ENCODE measurements at places on chromosomes 5 and 9.

DNA sequence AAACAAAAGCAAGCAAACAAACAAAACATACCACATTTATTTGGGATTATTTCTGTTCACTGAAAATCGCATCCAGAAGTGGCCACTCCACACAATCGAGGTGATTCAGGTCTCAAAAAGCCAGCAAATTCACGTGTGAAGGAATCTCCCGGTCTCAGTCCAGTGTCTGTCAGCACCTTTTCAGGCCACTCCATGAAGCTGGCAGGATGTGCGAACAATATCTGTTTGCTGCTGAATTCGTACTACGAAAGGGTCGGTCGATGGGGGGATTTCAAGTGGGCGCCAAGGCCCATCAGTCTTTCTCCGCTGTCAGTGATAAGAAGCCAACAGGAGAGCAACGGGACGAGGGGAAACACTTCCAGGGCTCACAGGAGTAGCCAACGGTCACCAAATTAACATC lies 505.1 kb downstream of the IRX1 start:
- DNase-seq = no peak

GRCh38 chr5:2113348-2114131 lies 230.8 kb upstream of the IRX4 start:
- no peak for DNase-seq

DNA sequence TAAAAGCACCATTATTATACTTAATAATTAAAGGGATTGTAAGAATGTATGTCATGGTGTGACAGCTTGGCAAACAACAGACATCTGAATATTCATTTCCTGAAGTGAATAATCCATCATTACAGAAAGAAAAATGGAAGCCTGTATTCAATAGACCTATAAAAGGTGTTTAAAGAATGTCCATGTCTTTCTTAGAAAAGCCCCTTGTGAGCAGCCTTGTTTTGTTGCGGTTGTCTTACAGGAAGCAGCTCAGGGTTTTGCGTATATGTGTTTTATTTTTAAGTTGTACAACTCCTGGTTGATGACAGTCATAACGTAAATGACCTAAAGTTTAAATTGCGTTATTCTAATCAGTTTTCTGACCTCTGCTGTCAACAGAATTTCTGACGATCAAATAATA lies 53.8 kb downstream of the CAST start:
- DNase-seq = no peak

DNA sequence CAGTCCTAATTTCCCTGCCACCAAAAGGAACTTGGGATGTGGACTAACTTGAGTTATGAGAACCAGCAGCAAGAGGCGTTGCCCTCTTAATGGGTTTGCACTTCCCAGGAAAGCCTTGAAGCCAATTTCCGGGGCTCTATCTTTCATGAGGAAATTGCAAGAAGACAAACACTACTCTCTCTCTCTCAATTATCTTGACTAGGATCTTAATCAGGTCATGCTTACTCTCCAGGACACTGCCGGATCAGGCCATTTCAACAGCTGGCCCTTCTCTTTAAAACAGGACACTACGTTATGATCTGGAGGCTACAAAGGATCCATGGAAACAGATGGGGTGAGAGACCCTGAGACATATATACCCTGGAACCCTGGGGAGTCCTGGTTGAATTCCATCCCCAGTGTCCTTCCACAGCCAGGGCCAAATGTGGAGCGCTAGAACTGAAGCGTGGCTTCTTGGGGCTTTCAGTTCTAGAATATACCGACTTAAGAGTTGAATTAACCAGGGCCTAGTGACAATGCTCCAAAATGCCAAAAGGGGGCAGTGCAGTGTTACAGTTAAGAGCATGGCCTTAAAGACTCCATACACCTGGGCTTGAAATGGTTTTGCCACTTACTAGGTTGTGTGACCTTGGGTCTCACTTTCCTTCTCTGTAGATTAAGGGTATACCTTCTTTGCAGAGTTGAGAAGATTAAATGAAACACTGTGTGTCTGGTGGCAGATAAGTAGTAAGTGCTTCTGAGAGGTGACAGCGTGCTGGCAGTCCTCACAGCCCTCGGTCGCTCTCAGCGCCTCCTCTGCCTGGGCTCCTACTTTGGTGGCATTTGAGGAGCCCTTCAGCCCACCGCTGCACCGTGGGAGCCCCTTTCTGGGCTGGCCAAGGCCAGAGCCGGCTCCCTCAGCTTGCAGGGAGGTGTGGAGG lies 21.1 kb downstream of the FAM219A start:
- peak; percentile 50 for DNase-seq

DNA sequence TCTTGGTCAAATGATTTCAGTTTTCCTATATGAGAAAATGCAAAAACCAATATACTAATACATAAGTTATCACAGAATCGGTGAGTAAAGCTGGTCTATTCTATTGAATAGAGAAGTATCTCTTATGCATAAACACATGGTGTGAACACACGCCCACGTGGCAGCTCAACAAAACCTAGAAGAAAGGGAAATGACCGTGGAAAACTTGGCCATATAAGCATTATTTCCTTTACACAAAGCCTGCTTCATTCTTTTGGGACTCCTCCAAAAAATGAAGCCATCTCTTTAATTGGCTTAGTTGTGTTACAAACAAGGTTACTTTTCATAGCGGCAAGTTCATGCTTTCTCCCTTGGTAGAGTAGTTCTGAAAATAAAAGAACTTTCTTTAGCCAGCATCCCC lies 183.2 kb downstream of the TMEM161B start:
- no peak for DNase-seq

DNA sequence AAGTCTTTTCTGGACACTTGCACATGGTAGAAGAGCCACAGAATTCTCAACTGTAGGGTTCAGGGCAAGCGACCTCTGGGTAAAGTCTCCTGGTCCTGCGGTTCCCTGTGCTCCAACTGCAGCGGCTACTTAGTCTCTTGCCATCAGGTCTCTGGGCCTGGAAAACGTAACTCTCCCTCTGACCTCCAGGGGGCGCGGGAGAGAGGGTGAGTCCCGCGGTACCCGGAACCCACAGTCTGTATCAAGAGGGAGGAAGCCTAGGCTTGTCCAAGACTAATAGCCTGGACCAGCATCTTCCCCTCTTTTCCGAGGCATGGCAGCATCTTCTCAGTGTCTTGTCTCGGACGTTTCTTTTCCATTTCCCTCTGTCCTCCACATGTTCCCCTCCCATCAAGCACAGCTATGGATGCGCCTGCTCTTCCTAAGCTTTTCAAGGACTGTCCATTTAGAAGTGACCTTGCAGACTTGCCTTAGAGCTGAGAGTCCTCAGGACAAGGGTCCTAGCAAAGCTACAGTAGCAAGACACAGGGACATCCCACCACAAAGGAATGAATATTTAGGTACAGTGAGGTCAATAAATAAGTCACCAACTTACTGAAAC lies 59.3 kb downstream of the FSTL4 start:
- peak; percentile 33 for DNase-seq

DNA sequence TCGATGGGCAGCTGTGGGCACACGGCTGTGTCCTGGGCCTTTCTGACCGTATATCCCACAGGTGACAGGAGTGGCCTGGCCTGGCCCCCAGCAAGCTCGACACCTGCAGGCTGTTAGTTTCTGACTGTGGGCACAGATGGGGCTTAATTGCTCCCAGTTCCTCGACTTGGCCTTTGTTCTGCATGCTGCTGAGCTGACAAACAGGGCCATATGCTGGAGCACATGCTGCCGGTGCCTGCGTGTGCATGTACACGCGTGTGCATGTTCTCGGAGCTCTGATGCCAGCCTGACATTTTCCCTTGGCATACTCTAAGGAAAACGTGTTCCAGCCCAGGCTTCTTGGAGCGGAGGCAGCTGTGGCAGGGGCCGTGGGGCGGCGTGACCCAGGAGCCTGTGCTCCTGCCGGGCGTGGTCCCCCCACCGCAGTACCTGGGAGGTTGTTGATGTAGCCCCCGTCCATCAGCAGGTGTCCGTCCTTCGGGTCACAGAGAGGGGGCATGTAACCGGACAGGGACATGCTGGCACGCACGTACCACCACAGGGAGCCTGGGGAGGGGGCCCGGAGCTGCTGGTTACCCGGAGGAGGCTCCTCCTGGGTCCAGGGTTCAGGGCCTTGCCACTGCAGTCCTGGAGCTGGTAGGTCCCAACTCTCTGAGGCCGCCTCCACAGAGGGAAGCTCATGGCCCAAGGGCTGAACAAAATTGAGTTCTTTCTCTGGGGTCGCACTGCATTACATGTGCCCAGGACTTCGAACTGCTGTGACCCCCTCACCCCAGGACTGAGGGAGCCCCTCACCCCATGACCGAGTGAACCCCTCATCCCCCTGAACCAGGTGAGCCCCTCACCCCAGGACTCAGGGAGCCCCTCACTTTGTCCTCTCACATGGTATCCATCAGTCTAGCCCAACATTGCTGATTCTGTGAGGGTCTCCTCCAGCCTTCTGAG lies 4.1 kb upstream of the NSMF start:
- no peak for DNase-seq

DNA sequence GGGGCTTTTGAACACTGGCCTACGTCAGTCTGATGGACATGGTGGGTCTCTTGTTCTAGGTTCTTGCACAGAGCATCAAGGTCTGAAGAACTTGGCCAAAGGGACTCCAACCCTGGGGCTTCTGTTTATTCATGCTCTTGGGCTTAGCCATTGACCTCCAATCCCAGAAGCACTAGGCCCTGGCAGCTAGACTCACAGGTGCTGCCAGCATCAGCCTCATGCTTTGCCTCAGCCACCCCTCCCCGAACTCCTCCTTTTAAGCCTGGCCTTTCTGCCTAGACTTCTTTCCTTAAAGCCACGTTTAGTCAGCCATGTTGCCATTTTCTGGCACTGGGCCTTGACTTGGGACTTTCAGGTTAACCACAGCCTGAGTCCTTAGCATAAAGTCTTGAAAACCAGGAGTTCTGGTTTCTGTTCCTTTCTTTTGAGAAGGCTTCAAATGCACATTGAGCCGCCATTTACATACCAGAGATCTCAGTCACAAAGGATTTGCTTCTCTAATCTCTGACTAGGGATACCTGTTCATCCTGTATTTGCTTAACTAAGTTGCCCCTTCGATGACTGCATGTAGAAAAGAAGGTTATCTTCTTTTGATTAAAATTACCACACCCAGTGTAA lies 54.7 kb downstream of the ANGPTL2 start:
- DNase-seq = no peak

GRCh38 chr5:172528440-172528839 lies 74.1 kb upstream of the SH3PXD2B start:
- no peak for DNase-seq

DNA sequence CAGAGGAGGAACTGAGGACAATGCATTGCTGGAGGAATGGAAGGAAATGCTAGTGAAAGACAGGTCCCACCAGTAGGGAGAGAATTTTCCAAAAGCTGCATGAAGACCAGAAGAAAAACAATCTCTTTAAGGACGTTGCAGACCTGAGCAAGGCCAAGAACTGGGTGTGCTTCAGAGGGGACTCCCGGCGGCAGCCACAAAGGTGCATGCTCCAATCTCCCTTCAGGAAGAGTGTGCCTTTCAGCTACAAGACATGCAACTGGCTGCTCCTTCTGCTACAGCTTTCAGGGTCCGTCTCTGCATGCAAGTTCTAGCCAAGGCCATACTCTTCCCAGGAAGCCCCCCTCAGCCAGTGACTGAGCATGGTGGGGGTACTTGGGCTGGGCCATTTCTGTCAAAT lies 62.9 kb downstream of the SFXN1 start:
- DNase-seq = no peak

DNA sequence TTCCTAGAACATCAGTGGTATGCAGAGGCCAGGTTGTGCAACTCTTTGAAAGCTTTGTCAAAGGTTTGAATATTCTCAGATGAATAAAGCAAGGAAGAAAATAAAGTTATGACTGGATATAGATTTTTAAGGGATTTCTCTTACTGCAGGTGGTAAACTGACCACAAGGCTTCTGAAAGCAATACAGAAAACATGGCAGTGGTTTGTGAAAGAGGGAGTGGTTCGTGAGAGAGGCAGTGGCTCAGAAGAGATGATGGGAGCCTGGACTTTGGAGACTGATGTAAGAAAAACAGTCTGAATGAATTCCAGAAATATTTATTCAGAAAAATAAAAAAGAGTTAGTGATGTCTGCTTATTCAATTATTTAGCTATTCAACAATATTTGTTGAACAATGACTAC lies 380.4 kb upstream of the CTNND2 start:
- DNase-seq = no peak

DNA sequence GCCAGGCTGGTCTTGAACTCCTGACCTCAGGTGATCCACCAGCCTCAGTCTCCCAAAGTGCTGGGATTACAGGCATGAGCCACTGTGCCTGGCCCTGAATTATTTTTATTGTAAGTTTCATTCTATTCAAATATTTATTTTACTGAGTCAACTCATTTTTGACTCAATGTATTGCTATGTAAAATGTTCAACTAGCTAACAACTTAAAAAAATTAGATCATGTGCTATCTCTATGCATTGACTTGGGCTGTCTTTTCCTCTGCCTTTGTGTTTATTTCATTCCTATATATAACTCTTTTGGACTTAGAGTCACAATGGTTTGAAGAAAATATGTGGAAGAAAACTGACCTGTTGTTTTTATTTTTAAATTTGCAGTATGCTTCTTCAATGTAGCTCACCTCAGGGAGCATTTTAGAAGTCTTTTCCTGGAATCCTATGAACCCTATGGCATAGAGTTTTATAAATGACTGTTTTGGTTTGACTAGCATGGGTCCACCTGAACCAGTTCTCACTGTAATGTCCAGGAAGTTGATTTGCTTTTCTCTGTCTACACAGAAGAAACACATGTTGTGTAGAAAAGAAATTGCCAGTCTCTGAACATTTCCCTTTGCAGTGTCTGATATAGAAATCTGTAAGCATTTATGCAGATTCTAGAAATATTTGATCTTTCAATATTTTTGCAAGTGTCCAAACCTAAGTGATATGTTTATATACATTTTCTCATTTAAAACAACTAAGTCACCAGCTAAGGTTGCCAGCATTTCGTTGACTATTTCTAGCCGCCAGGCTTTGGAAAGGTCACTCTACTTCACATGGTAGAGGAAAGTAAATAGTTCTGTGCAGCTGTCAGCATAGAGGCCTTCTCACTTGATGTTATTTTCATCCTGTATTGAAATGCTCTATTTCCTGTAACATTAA lies 138.8 kb downstream of the PCSK1 start:
- DNase-seq = no peak
